ENCODE measurements at places on chromosomes 3 and 15. TPM values are rescaled to one million over a fixed set of nuclear protein-coding genes. Genes with fewer than 3 reads are reported as not detected.

DNA sequence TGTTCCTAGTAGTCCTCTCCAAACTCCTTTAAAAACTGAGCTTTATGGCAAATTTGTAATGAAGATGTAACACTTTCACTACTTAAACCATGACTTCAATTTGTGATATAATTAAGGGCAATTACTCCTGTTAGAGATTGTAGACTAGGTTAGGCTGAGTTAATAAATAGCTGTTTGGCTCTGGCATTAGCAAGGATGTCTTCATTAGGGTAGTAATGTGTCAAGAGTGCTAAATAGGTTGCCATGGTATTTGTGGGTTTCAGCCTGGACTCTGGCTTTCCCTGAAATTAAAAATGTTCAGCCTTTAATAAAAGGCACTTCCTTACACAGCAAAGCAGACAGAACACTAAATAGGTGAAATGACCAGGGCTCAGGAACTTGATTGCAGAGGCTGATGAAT is 71.9 kb downstream of the GHSR start:
- H3K27ac ChIP-seq: no peak overlapping the region
- no peaks in the 10 kb centered on the region for H3K27me3 ChIP-seq
- no peak for DNase-seq
- peaks cover 12% of the 10 kb centered on the region for H3K4me1 ChIP-seq
- peaks cover 12% of the 10 kb centered on the region for H3K36me3 ChIP-seq

Gene SHF
- 1.1 TPM for total RNA-seq

GRCh38 chr15:66129586-66129985 is 124.0 kb downstream of the MEGF11 start:
- H3K4me1 ChIP-seq: no peaks in the 10 kb centered on the region
- DNase-seq: no peak

Gene SPSB4
- 0.35 TPM for total RNA-seq

DNA sequence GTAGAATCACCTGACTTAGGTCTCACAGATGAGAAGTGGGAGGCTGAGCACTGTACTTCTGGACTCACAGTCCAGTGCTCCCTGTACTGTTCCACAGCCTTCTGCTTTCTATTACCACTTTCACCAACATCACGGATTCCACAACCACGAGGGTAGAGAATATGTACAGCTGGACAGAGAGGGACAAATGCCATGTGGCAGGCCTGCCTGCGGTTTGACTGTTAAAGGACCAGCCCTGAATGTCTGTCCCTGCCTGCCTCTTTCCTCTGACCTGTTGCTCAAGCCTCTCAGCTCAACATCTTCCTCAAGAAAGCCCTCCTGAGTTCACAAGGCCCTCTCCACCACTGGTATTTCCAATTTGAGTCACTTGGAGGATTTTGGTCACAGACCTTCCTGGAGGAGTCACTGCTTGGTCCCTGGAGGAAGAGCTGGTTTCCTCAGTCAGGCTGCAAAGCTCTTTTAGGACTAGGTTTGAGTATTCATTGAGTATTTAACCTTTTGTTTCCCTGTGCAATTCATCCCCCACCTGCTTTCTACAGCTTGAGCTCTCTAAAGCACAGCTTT is 49.1 kb downstream of the RAB11A start:
- H3K4me3 ChIP-seq: no peak overlapping the region
- H3K36me3 ChIP-seq: no peaks in the 10 kb centered on the region
- peaks cover 2% of the 10 kb centered on the region for H3K4me1 ChIP-seq
- no peak overlapping the region for H3K27ac ChIP-seq
- no peaks in the 10 kb centered on the region for H3K27me3 ChIP-seq

DNA sequence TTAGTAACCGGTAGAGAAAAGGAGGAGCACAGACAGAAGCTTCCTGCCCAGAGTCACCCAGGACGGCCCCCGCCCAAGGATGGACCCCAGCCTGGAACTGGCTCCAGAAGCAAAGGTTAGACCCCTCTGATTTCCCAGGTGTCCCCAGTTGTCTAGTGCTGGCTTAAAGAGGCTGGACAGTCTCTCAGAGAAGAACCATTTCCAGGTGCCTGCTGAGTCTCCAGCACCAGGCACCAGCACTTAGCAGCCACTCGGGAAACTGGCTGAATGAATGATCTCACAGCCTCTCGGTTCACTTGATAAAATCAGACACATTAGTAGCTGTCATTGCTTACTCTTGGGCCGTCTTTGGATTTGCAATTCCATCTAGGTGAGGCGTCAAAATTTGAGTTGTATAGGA is 139.7 kb upstream of the HES1 start:
- peak overlapping the region; percentile 87 for H3K27ac ChIP-seq
- H3K4me1 ChIP-seq: peaks cover 43% of the 10 kb centered on the region
- no peaks in the 10 kb centered on the region for H3K27me3 ChIP-seq
- DNase-seq: no peak
- H3K4me3 ChIP-seq: no peak overlapping the region

Gene CFAP91
- not detected for total RNA-seq

Gene CCR8
- not detected for total RNA-seq

GRCh38 chr15:48624700-48625099 is 20.8 kb downstream of the FBN1 start:
- H3K36me3 ChIP-seq: no peaks in the 10 kb centered on the region
- H3K4me1 ChIP-seq: peaks cover 14% of the 10 kb centered on the region
- no peak for DNase-seq
- no peak overlapping the region for H3K4me3 ChIP-seq
- no peaks in the 10 kb centered on the region for H3K27me3 ChIP-seq

- no peaks in the 10 kb centered on the region for H3K36me3 ChIP-seq
- no peaks in the 10 kb centered on the region for H3K27me3 ChIP-seq
- H3K4me3 ChIP-seq: no peak overlapping the region
- H3K27ac ChIP-seq: no peak overlapping the region
- no peak for DNase-seq
These were observed 28.5 kb downstream of the ACKR4 start for GRCh38 chr3:132625613-132626012.

- H3K4me1 ChIP-seq: peaks cover 34% of the 10 kb centered on the region
- H3K27me3 ChIP-seq: no peaks in the 10 kb centered on the region
- DNase-seq: no peak
- H3K36me3 ChIP-seq: peaks cover 64% of the 10 kb centered on the region
- H3K27ac ChIP-seq: peak overlapping the region; percentile 95
These were observed 1.2 kb upstream of the SNAPC5 start for GRCh38 chr15:66498501-66499386.

DNA sequence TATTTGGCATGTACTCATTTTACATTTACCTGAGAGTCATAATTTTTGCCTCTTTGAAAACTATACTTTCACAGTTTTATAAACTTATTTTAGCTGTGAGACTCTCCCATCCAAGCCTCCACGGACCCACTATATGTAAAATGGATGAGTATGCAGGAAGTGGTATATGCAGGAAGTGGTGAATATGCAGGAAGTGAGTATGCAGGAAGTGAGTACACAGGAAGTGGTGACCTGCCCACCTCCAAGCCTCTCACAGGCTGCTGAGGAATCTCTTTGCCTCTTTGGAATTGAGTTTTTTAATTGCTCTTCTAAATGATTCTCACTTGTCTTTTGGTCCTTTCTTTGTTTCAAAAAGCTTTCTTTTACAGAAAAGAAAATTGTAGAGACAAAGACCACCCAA is 85.2 kb downstream of the KBTBD8 start:
- H3K36me3 ChIP-seq: no peaks in the 10 kb centered on the region
- no peaks in the 10 kb centered on the region for H3K27me3 ChIP-seq
- DNase-seq: no peak
- no peaks in the 10 kb centered on the region for H3K4me1 ChIP-seq
- H3K27ac ChIP-seq: no peak overlapping the region
- no peak overlapping the region for H3K4me3 ChIP-seq

DNA sequence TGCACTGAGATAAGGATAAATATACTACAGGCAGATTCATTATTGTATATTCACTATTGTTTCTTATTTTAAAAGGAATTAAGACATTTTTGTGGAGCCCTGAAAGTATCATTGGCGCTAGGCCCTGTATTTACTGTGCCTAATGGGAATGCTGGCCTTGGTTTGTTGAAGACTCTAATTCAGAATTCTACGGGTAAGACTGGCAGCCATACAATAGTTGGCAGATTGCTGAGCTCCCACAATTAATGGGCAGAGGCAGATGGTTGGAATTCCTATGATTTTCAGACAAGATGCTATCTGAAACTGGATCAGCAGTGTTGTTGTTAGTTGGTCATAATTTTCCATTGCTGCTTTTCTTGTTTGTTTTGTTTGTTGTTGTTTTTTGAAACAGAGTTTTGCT is 14.7 kb downstream of the PGBD4 start:
- H3K27me3 ChIP-seq: peaks cover 4% of the 10 kb centered on the region
- no peaks in the 10 kb centered on the region for H3K36me3 ChIP-seq
- no peaks in the 10 kb centered on the region for H3K4me1 ChIP-seq
- H3K27ac ChIP-seq: no peak overlapping the region

DNA sequence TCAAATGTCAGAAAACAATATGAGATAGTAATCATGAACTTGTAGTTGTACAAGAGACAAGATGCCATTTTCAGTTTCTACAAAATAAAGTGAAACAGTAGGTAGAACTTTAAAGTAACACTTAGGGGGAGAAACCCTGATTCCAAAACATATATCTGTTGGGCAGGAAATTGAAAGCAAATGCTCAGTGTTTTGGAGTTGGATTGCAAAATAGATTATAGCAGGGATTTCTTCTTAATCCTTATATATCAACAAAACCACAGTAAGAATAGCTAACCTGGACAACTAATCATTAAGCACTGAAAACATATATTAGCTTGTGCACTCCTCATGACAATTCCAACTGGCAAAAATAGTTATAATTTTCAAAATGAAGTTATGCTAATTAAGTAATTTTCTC is 46.9 kb downstream of the COMMD2 start:
- no peaks in the 10 kb centered on the region for H3K4me1 ChIP-seq
- no peaks in the 10 kb centered on the region for H3K36me3 ChIP-seq
- H3K4me3 ChIP-seq: no peak overlapping the region
- H3K27me3 ChIP-seq: no peaks in the 10 kb centered on the region
- DNase-seq: no peak

- no peak for DNase-seq
- H3K27ac ChIP-seq: no peak within 1 kb of the TSS
- H3K36me3 ChIP-seq: no peaks in the 10 kb centered on the region
- H3K27me3 ChIP-seq: peaks cover 44% of the 10 kb centered on the region
These were observed at the start of gene HCN4 for GRCh38 chr15:73368301-73369136. Gene HCN4 (minus strand): TSS chr15:73368958. CDS start chr15:73368270, 688 bp downstream.

Gene GOLGA6D
- total RNA-seq: not detected

- no peaks in the 10 kb centered on the region for H3K4me1 ChIP-seq
- no peak overlapping the region for H3K4me3 ChIP-seq
- no peak overlapping the region for H3K27ac ChIP-seq
- no peaks in the 10 kb centered on the region for H3K27me3 ChIP-seq
- H3K36me3 ChIP-seq: no peaks in the 10 kb centered on the region
These were observed 230.7 kb upstream of the LYSMD4 start for GRCh38 chr15:99963976-99964375.

Gene TMCO5A
- not detected for total RNA-seq

DNA sequence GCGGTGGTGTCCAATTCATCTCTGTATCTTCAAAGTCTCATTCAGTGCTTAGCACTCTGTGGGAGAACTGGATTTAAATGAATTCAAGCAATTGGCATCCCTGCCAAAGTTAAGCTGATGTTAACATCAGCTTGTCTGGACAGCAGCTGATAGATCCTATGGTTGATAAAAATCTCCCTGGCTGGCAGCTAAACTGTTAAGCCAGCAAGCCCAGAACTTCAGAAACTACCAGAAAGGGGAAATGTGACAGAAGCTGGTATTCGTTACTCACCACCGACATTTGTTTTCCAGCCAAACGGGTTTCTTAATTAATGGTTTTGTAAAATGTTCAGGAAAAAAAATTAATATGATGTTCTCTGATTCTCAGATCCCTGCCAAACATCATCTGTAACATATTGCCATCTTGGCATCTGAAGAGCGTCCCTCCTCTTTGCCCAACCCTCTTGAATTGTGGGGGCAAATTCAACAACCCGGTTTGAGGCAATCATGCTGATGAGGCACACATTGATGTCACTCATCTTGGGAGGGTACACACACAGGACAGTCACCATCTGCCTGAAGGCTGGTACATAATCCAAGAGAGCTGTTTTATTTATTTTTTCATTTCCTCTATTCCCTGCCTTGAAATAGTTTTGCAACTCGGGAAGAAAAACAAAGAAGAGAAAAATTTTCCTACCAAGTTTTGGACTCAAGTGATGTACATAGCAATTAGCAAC is 76.3 kb upstream of the ABHD17C start:
- H3K4me3 ChIP-seq: no peak overlapping the region
- H3K4me1 ChIP-seq: peaks cover 2% of the 10 kb centered on the region
- H3K27me3 ChIP-seq: no peaks in the 10 kb centered on the region
- no peak for DNase-seq

DNA sequence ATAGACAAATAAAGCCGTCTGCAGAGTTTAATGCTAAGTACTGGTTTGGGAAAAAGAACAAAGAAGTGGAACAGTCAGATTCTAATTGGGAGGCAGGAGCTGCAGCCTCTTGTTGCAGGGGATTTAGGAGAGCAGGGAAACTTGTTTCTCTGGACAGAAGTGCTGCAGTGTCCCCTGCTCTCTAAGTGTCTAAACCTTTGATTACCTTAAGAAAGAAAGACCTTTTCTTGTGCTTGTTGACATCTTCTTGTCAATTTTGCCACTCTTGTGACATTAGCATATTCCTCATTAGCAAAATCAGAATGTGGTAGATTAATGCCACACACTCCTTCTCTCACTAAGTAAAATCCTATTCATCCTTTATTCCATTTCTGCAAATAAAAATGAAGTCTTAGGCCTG is 38.8 kb downstream of the TRAT1 start:
- no peaks in the 10 kb centered on the region for H3K27me3 ChIP-seq
- H3K27ac ChIP-seq: no peak overlapping the region
- H3K4me3 ChIP-seq: no peak overlapping the region
- no peak for DNase-seq

Gene MYO9A
- total RNA-seq: 21.0 TPM

DNA sequence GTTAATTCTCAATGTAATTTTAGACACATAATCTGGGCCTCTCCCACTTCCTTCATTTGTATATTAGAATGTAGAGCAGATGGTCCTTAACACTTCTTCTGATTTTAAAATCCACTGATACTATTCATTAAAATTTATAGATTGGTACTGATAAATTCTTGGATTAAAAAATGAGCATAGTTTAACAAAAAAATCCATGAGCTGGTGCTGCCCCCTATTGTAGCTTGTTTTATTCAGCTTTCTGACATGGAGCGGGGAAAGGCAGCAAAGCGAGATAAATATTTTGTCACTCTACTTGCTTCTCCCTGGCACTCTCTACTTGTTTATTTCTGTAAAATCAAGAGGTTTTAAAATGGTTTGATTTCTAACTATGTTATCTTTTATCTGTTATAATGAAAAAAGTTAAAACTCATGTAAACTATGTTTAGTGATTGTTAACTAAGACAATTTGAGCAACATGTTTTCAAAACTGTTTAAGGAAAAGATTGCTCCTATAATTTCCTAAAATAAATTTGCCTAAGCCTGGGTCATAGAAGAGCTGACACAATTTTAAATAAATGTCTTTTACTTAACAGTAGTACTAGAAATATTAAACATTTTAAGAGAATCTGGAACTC is 26.5 kb upstream of the PLOD2 start:
- H3K4me1 ChIP-seq: no peaks in the 10 kb centered on the region
- H3K27ac ChIP-seq: no peak overlapping the region
- no peak overlapping the region for H3K4me3 ChIP-seq
- no peaks in the 10 kb centered on the region for H3K27me3 ChIP-seq
- no peaks in the 10 kb centered on the region for H3K36me3 ChIP-seq
